Stimulated activated CD8-positive, alpha-beta memory T cell treated with anti-CD3 and anti-CD28 coated beads, Interleukin-4, amount 100 ng/mL, for 48 hours (primary cell): ENCODE measurements at places on chromosomes 11 and 22.
A peak's percentile ranks its signal among the peaks of the same experiment; 100 is the strongest.

- peak; percentile 41 for DNase-seq
These were observed at the start of gene ME3 for GRCh38 chr11:86672007-86672621. Gene ME3, minus strand, starts transcription at chr11:86672616.

- no peak for DNase-seq
These were observed 14.3 kb downstream of the TP53AIP1 start for GRCh38 chr11:128928400-128928799.

GRCh38 chr11:130499828-130500227, 51.4 kb downstream of the ADAMTS15 start:
- DNase-seq = no peak

DNA sequence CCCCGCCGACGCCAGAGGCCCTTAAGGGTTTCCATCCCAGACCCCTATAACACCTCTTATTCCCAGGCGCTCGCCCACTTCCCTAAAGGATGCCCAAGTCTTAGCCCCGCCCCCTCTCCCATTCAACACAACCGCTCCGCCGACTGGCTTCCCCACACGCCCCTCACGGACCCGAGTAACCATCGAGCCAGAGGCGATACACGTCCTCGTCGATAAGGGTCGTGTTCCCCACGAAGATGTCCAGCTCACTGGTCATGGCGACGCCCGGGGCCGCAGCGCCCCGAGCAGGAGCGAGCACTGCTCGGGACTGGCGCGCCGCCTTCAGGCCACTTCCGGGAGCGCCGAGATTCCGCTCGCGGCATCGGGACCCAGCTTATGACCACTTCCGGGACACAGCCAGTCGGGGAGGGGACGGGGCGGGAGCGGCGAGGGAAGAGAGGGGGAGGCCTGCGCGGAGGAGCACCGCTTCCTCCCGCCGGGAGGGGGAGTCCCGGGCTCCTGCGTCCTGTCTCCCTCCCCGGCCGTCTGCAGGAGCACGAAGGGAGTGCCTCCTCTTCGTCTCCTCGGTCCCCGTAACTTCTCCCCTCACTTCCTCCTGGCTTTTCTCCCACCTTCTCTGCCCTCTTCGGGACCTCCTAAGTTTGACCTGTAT, at the start of gene FIBP:
Gene FIBP (minus strand): TSS at position 309 of the 652 bp plus-strand sequence. CDS start 53 bp downstream, at position 256.
- DNase-seq = peak; percentile 97

DNA sequence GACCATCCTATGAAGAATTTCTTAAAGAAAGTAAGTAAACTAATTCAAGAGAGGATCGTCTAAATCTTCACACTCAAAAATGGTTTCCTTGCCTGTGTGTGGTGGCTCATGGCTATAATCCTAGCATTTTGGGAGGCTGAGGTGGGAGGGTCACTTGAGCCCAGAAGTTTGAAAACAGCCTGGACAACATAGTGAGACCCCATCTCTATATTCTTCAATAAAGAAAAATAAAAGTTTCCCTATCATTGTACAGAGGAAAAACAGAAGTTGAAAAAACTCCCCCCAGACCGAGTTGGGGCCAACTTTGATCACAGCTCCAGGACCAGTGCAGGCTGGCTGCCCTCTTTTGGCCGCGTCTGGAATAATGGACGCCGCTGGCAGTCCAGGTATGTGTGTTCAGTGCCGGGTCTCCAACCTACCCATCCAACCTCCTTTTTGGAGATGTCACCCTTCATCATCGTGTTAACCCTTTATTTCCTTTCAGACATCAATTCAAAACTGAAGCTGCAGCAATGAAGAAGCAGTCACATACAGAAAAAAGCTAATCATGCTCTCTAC, 3.0 kb downstream of the RPS25 start:
- DNase-seq = no peak

DNA sequence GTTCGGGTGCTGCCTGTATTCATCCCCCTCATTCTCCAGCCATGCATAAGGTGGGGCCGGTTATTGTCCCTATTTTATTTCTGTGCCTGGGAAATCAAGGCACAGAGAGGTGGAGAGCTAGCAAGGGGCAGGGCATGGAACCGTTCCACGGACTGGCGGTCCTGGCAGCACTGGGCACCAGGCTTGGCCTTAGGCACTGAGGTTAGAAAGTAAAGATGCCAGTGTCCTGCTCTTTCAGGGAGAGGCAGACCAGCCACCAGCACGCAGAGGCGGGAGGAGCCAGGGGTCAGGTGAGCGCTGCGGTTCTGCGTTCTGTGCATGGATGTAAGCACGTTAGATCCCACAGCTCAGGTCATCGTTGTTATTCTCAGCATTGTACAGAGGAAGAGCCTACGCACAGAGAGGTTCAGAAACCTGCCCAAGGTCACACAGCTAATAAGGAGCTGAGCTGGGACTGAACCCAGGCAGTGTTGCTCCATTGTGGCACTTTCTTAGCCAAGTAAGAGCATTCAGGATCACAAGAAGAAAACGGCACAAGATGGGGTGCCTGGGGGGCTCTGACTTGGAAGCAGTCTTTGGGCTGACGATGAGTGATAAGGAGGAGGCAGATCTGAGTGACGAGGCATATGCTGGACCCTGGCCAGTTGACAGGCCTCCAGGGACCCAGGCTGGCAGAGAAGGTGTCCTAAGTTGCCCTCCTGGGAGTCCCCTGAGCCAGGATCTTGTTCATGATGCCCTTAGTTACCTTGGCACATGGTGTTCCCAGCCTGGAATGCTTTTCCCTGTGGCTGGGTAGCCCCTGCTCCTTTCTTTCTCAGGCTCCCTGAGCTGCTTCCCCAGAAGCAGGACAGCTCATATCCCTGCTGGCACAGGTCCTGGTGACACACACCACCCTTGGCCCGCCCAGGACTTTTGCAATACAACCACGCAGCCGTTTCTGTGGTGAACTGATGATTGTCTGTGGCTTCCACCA, 41.1 kb downstream of the OSBPL5 start:
- peak; percentile 32 for DNase-seq

DNA sequence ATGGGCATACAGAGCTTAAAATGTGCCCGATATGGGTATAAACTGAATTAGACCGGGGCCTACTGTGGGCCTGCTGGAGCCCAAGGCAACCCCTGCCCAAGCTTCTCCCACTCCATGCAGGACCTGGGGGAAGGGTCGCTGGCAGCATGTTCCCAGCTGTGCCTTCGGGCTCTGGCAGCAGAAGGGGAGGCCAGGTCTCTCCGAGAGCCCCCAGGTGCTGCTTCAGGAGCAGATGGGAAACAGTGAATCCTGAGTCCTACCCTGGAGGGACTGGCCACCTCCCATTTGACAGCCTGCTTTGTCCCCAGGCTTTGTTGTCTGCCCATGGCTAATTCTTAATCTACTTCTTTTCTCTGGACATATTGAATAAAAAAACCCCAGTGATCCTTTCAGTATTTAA, 315.6 kb upstream of the B3GAT1 start:
- no peak for DNase-seq

DNA sequence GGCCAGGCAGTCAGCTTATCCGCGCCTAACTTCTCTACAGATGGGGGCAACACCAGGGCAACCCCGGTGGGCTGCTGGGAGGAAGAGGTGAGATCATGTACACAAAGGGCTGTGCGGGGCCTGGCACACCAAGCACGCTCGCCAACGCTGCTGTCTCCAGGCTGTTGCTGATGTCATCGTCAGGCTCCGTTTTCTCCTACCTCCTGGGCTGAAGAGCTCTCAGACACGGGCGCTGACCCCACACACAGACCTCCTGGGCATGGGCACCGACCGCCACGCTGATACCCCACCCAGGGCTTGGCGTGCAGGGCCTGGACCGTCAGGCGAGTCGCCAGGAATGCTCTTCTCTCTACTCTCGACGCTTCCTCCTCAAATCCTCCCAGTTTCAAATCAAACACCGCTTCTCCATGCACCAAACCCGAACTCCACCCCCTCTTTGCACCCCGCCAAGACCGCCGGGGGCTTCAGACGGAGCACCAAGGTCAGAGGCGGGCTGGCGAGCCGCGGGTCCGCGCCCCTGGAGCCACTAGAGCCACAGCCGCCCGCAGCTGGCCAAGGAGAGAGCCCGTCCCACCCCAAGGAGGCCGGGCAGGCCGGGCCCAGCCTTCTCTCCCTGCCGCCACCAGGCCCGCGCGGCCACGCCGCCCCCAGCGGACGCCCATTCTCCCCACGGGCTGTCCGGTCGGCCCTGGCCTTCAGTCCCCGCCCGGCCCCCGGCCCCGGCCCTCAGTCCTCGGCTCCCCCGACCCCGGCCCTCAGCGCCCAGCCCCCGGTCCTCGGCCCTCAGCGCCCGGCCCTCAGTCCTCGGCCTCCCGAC, 772 bp downstream of the SBF1 start:
- peak; percentile 68 for DNase-seq

- no peak for DNase-seq
These were observed 17.6 kb upstream of the MGAT3 start for GRCh38 chr22:39439170-39439569.

GRCh38 chr22:26835023-26835422, 177.6 kb downstream of the MIAT start:
- no peak for DNase-seq
